ENCODE measurements at places on chromosomes 7 and 10.

DNA sequence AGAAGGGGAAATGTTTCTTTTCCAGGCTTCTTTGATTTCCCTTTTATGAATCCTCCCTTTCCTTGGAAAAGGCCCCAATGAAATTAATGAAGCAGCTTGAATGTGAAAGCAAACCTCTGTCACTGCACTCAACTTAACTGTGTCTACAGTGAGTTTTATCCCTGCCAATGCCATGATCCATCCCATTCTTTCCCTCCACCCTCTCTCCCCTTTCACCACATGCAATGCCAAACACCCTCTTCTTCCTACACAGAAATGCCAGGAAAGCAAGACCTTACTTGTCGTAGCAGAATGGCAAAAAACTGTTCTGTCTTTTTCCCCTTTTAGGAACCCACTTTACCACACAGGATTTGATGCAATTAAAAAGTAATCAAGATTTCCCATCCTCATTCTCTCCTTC is 47.3 kb upstream of the TRIL start:
- DNase-seq, result no peak

- DNase-seq, result no peak
These were observed 233.1 kb upstream of the KLF6 start for GRCh38 chr10:4018054-4018511.

DNA sequence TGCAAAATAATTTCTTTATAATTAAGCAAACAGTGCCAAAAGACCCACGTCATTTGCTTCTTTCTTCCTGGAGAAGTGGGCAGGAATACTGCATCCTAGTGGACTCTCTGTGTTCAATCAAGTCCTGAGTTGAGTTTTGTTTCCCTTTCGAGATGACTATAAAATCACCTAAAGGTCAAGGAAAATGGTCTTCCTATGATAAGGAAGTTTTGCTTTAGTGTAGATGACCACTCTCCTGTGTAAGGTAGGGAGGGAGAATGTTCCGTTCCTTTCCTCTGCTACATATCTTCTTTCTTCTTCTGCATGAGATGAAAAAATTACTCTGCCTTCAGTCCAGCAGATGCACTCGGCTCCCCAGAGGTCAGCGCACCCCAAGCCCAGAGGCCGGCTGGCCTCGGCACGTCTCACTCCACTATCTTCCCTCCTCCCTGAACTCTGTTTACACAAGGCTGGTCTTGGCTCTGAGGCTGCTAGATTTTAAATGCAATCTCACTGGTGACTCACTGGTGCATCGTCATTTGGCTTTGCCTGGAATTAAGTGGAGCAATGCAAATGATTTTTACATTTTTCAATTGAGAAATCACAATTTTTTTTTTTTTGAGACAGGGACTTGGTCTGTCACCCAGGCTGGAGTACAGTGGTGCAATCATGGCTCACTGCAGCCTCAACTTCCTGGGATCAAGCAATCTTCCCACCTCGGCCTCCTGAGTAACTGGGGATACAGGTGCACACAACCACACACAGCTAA is 18.6 kb upstream of the VDAC2 start:
- DNase-seq, result no peak

DNA sequence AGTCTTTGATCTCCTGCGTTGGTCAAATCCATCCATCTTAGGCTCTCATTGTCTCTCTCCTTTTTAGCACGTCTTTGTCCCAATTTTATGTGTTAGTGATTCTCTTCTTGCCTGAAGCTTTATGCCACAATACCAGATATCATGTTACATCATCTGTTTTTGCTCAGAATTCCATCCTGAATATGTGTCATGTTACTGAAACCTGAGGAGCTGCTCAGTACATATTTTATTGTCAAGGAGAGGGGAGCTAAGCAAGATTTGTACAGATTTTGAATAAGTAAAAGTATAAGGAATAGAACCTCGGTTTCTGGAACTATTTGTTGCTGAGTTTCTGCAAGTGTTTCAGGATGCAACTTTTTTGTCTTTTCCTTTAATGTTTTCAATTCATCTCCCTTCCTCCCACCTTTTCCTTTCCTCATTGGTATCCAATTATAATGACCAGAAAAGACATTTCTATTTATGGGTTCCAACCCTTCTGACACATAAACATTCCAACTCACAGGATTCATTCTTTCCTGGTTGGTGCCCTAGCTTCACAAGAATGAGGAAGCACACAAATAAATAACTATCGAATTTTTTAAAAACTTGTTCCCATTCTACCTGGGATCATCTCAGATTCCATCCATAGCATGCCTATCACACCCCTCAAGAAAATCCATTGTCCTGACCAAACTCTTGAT is 291.8 kb downstream of the CRPPA start:
- no peak for DNase-seq

- DNase-seq, result no peak
These were observed 94.4 kb upstream of the SEMA3C start for GRCh38 chr7:81013083-81013817.

DNA sequence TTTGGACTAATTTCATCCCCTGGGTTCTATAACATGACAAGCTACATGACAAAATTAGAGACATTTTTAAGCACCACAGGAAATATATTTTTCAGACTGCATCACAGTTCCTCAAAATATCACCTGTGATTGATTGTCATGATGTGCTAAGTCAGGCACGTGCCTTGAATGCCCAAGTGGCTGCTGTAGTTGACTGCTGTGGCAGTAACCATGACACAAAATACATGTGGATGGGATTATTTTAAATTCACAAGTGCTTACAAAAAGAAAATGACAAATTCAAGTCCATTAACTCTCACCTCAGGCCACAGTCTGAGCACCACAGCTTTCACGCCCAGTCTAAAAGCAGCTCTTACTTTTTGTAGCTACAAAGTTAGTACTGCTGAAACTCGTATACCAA is 45.5 kb downstream of the TNPO3 start:
- DNase-seq, result no peak

DNA sequence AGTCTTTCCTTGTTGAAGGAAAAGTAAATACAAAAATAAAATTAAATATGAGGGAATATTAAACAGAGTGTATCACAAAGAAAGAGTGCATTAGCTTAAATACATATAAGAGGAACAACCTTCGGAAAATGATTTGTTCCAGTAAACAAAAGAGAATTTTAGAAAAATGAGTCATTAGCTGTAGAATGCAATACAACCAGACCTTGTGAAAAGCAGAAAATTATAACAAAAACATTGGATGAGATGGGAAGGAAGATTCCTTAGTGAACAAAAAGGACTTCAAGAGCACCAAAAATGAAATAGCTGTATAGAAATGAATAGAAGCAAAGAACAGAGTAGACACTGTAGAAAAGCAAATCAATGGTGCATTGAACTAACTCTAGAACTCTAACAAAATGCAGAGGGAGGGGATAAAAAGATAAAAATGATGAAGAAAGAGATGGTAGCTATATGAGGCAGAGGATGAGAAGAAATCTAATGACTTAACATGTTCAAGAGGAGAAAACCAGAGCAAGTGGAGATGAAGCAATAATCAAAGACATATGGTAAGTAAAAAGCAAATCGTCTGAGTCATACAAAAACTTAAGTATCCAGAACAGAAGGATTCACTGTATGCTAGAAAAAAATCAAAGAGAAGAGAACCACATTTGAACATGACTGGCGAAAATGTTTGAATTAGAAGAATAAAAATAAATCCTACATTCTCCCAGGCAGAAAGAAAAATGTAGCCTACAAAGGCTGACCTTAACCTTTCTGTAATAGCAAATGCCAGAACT is 190.5 kb downstream of the TMEM26 start:
- DNase-seq, result no peak

GRCh38 chr10:99834410-99834809 is 52.0 kb downstream of the ABCC2 start:
- no peak for DNase-seq

- DNase-seq, result no peak
These were observed 639 bp upstream of the TFAM start for GRCh38 chr10:58384544-58384998.

DNA sequence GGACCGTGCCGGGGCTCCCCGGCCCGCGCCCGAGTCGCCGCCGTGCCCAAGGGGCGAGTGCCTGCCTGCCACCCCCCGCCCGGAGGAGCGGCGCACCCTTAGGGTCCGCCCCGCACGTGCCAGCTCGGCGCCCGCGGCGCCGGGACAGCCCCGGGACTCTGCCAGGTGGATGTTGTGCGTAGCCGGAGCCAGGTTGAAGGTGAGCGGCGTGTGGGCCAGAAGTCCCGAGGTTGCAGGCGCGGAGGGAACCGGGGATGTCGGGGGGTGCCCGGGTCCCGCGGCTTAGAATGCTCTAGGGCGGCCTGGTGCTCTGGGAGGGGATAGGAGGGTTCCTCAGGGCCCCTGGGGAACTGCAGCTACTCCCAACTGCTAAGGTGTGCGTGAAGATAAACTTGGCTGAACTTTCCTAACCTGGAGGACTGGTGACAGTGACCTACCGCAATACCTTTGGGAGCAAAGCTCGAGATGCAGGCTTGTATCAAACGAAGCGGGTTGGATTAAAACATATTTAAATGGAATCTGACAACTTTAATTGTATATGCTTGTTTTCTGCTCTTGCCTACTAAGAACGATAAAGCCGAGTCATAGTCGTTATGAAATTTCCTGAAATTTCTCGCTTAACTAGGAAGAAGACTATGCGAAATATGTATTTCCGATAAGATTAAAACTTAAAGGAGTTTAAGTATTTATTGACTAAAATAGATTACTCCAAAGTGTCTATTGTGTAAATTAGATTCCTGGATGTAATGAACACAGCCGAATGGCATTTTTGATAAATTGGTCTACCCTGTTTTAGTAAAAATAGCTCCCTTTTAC is at the start of gene CUX1:
Gene CUX1 (plus strand): TSS at position 156 of the 816 bp plus-strand sequence. CDS start 14 bp downstream, at position 170.
- DNase-seq, result peak; percentile 36

DNA sequence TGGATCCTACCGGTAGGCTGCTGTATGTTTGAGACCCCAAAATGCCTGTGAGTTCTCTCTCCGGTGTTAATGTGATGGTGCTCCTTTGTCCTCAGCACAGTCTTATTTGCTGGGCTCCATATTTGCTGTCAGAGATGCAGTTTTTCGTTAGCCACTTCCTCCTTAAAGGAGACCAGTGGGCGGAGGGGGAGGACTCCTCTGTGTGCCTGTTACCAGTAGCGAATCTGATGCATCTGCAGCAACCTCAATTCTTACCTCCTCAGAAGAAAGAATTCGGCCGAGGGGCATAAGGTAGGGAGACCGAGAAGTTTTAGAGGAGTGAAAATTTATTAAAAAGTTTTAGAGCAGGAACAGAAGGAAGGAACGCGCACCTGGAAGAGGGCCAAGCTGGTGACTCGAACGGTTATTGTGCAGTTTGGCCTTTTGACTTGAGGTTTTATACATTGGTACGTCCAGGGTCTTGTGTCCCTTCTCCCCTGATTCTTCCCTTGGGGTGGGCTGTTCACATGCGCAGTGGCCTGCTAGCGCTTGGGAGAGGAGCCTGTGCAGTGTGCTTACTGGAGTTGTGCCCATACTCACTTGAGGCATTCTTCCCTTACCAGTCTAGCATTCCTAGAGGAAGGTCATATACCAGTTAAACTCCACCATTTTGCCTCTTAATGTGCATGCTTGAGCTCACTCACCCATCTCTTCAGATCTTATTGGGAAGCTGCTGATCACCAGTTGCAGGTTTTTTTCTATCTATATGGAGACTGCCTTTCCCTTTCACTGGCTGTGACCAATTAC is 49.5 kb downstream of the GNAI1 start:
- DNase-seq, result no peak

- no peak for DNase-seq
These were observed 186.1 kb downstream of the WDR37 start for GRCh38 chr10:1241973-1242935.

GRCh38 chr10:56269181-56269580 is 91.9 kb downstream of the ZWINT start:
- DNase-seq, result no peak

DNA sequence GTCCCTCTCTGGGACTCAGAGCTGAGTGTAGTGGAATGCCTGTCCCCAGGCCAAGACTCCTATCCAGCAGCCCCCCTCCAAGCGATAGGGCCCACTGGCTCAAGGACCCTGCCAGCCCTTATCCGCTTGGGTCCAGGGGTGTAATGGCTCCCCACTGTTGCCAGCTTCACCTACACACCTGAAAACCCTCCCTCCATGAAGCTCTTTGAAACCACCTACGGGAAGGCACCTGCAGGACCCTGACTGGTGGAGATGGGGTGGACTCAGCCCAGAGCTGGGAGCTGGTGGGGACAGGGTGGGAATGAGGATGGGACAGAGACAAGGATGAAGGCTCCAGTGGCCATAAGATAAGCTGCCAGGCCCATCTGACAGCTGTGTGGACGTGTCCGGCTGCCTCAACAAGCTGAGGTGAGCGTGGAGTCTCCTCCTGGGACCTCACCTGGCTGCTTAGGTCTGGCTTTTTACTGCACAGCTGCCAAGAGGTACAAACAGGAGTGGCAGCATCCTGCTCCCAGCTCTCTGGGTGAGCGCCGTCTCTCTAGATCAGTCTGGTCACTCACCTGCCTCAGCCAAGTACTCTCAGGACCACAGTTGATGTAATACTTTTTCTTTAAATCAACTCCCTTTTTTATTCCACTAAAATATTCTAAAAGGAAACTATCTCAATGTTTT is 41.9 kb downstream of the DRGX start:
- no peak for DNase-seq

GRCh38 chr10:15419279-15419874 is 48.3 kb upstream of the FAM171A1 start:
- DNase-seq, result peak; percentile 50

- DNase-seq, result no peak
These were observed 33.9 kb downstream of the BCAP29 start for GRCh38 chr7:107613948-107614347.

GRCh38 chr7:100590077-100590737 is 4.1 kb downstream of the FBXO24 start:
- no peak for DNase-seq

DNA sequence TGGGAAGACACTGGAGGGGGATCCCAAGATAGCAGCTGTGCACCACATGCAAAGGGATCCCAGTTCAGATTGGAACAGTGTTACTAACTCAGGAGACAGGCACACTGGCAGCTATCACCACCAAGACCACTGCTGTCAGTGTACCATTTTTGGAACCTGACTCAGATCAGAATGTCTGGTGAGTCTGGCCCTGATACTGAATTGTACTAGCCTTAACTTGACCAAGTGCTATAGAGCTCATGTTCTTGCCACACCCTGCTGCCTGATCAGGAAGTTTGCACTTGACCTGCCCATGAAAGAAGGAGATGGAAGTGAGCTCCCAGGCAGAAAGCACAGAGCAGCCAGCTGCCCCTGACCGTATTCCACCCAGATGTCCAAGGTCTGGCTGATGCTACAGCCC is 4.8 kb upstream of the PRRT4 start:
- no peak for DNase-seq

DNA sequence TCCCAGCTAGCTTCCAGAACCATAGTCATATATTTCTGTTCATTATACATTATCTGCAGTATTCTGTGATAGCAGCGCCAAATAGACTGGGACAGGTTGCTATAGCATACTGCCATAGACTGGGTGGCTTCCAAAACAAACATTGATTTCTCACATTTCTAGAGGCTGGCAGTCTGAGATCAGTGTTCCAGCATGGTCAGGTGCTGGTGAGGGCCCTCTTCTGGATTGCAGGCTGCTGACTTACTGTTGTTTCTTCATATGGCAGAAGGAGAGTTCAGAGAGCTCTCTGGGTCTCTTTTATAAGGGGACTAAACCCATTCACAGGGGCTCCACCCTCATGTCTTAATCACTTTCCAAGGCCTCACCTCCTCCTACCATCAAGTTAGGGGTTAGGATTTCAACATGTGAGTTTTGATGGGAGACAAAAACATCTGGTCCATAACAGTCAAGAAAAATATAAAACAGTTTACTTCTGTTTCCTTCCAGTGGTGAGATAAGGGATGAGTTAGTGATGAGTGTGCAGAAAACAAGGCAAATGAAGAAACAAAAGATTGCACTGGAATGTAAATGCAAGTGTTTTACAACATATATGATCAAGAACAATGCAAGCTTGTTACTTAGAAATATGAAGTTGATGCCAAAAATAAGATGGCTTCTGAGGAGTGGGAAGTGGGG is 399.0 kb upstream of the C7orf33 start:
- DNase-seq, result no peak

GRCh38 chr10:88108115-88108610 is 244.7 kb downstream of the PTEN start:
- DNase-seq, result no peak

All from CD4-positive, alpha-beta T cell treated with Interleukin-6 for 4 hours (primary cell).